ENCODE measurements at places on chromosomes 5 and 9.

- DNase-seq, result no peak
Observed at GRCh38 chr5:88887342-88887741, 4.4 kb upstream of the MEF2C start.

- DNase-seq, result no peak
Observed at GRCh38 chr9:33117306-33117705, 40.8 kb upstream of the SMU1 start.

DNA sequence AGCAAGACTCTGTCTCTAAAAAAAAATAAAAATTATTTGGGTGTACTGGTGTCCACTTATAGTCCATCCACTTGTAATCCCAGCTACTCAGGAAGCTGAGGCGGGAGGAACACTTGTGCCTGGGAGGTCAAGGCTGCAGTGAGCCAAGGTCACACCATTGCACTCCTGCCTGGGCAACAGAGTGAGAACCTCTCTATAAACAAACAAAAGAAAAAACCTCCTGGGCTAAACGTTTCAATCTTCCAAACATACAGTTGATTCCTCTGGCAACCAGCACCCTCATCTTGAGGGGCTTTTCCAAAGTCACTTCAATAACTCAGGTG lies 13.9 kb upstream of the CDK5RAP2 start:
- DNase-seq, result no peak

DNA sequence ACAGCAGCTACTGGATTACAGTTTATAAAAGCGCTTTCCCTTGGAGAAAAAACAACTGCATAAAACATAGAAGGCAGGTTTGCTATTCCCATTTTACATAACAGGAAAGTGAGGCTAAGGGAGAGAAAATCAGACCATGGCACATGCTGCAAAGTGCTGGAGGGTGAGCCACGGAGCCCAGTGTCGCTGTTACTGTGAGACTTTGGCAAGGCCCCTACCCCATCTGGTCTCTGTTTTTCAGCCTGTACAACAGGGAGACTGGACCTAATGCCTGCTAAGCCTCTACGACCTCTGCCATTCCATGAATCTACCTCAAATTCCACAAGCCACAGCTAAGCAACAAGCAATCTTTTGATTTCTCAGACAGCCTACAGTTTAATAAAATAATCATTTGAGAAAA lies 139.2 kb downstream of the GABBR2 start:
- DNase-seq, result no peak

GRCh38 chr9:75926385-75926784 lies 35.9 kb downstream of the PCSK5 start:
- no peak for DNase-seq

DNA sequence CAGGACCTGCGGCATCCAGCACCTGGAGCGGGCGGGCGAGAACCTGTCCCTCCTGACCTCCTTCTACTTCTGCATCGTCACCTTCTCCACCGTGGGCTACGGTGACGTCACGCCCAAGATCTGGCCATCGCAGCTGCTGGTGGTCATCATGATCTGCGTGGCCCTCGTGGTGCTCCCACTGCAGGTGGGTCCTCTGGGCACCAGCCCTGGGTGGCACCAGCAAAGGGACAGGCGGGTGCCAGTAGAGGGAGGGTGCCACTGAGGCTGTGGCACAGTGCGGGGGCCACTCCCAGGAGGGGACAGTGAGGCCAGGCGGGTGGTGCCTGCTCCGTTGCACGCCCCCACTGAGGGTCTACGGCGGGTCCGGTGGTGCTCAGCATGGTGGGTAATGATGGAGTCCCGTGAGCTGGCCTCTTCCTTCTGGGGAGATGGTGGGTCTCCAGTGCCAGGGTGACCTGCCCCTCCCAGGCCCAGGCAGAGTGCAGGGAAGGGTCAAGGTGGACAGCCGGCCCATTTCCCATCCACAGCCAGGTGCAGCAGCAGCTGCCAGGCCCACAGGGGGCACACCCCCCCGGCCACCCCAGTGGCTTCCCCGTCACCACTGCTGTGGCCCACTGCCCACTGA lies 57.8 kb downstream of the KCNT1 start:
- no peak for DNase-seq

DNA sequence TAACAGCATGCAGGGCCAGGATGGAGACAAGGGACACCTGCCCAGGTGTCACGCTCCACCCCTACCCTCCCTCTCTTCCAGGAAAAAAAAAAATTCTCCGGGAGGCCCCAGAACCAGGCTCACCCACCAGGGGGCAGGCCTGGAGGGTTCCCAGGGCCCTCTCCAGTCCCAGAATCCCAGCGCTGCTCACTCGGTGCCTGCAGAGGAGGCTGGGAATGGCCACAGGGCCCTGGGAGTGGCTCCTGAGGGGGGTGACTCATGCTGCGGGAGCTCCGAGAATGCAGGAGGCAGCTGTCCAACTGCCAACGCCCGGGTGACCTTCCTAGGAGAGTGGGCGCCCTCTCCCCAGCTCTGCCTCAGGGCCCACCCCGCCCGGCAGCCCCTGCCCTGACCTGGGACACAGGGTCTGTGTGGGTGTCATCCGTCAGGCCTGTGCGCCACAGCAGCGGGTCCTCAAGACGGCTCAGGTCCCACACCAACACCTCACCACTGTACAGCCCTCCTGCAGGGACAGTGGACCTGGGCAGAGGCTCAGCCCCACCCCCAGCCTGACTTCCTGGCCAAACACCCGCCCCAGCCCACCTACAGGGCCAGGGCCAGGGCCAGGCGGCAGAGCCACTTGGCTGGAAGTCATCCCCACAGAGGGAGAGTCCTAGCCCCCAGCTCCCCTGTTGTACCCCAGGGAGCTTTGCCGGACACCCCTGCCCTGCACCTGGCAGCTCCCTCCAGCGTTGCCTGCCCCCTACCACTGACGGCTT lies 21.2 kb downstream of the DYNC2I2 start:
- peak; percentile 85 for DNase-seq

- DNase-seq, result no peak
Observed at GRCh38 chr5:124457101-124457500, 289.3 kb downstream of the ZNF608 start.

DNA sequence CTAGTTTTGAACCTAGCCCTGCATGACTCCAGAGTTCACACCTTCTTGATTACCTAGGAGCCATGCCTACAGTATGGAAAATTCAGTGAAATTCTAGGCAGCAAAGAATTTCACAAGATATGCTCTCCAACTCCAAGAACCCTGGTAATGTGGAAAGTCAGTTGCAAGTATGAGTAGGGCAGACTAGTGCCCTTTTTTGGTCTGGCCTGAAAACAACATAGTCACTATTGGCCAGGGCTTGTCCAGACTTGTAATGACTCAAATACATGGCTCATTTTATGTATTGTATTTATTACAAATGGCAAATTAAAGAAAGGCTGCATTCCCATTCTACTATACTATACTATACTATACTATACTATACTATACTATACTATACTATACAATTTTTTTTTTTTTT lies 160.4 kb downstream of the ESM1 start:
- no peak for DNase-seq

DNA sequence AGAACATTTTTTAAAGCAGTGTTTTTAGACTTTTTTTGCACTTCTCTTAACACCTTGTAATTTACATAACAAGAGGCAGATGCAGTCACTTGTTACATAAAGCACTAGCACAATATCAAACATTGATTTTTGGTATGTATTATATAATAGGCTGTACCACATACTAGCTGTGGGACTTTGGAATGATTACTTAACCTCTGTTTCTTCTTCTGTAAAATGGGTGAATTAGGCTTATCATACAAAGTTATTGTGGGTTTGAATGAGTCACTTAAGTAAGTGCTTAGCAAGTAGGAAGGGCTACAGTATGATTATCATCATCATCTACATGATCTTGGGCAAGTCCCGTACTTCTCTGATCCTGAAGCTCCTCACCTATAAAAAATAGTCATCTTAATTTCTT lies 2.1 kb downstream of the FAM81B start:
- no peak for DNase-seq

DNA sequence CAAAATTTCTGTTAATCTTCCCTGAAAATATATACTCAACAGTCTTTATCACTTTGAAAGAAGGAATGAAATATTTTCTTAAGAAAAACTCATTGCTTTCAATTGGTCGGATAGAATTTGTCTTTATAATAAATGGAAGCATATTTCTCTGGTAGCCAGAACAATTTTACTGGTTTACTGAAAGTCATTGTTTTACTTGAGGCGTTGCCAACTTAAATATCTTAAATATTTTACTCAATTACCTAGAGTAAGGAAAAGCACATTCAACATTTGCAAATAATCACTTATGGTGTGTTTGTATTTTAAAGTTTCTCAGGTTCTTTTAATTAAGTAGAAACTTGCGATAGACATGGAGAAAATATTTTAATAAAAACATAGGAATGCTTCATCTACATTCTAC lies 1181.7 kb downstream of the EFNA5 start:
- no peak for DNase-seq

- no peak for DNase-seq
Observed at GRCh38 chr9:84285381-84285780, 55.2 kb downstream of the SLC28A3 start.

GRCh38 chr5:108581026-108581425 lies 166.7 kb upstream of the FER start:
- DNase-seq, result no peak

GRCh38 chr9:128124451-128124850 lies 3.1 kb downstream of the PTGES2 start:
- DNase-seq, result no peak

- DNase-seq, result no peak
Observed at GRCh38 chr9:31541721-31542281, 842.6 kb upstream of the ACO1 start.

- no peak for DNase-seq
Observed at GRCh38 chr5:103434057-103434456, 128.5 kb downstream of the NUDT12 start.

DNA sequence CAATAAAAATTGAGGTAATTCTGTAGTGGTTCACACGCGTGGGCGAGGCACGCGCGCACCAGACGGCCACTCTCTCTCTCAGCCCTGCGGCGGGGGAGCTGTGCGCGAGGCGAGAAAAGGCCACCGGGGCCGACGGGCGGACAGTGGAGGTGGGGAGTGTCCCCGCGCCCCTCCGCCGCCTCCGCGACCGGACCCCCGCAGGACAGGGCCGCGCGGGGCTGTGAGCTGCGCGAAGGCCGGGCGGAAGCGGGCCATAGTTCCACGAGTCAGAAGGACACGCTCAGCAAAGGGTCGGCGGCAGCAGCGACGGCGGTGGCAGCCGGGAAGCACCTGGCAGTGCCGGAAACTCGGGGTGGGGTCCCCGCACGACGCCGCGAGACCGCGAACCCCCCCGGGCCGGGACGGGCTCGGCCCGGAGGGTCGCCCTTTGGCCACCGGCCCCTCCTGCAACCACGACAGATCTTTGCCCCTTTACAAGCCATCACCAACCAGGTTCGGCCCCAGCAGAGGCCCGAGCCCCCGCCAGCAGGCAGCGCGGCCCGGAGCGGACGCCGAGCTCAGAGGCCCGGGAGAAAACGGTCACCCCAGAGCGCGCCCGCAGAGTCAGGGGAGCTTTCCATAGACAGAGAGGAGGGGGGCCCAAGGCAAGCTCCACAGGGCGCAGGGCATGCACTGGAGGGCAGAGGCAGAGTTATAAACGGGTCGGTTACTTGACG lies 60.9 kb downstream of the ZNF354C start:
- peak; percentile 24 for DNase-seq

GRCh38 chr5:73801686-73802085 lies 175.7 kb downstream of the ARHGEF28 start:
- DNase-seq, result no peak

DNA sequence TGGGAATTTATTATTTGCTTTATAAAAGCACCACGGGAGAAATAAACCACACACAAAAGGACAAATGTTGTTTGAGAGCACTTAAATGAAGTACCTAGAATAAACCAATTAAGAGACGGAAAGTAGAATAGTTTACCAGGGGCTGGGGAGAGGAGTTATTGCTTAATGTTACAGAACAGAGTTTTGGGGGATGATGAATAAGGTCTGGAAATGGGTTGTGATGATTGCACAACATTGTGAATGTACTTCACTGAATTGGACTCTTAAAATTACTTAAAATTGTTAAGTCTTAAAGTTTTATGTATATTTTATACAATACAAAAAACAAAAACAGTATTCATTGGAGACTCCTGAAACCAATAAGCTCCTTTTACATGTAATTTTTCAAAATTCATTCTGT lies 1.5 kb downstream of the ZBTB43 start:
- DNase-seq, result no peak

DNA sequence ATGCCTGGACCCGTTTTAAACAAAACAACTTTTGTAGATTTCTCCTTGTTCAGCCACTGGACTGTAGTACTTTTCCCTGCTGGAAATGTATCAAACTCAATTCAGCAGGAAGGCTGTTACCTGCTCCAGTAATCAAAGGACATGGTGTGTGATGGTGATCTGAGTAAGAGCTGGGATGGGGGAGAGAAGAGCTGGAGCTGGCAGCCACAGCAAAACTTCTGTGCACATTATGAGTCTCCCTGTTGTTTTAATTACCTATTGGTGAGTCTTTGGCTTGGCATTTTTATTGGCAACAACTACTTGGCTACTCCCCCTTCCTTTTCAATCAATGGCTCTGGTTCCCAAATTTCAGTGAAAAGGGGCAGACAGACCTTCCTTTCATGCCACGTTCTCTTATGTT lies 9.7 kb downstream of the NREP start:
- no peak for DNase-seq

DNA sequence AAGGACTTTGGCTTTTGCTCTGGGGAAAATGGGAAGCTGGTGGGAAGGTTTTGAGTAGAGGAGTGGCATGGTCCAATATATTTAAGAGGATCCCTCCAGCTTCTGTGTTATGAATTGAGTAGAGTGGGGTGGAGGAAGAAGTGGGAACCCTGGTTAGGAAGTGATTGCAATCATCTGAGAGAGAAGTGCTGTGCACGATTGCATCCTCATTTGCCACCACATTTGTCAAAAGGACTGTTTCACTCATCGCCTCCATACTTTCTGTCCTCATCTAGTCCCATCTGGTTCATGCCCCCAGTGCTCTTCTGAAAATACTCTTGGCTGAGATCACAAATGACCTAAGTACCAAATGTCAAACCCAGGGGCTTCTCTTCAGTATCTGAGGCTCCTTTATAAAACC lies 192.1 kb downstream of the RAB3C start:
- no peak for DNase-seq

- no peak for DNase-seq
Observed at GRCh38 chr9:136840140-136840876, 2.0 kb upstream of the AJM1 start.

DNA sequence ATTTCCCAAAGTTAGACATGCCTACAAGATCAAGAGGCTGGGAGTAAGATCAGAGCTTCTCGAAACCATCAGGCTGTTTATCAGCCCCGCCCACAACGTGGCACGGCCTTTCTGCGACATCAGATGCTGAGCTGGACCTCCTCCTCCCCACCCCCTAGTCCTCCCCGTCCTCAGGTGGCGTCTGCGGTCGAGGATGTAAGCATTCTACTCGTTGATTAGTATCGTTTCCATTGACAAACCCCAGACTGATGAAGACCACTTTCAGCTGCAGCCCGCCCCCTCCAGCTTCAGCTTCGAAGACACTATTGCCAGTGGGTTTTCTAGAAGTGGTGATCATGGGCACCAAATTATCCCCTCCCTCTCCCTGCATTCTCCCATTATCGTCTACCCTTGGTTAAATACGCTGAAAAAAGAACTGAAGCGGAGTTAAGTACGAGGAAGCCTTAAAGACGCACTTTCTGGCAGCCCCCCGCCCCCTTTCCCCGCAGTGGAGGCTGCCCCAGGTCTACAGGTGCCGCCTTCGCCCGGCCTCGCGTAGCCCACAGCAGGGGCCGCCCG lies 1.1 kb downstream of the PPIC start:
- no peak for DNase-seq

- DNase-seq, result no peak
Observed at GRCh38 chr9:127835991-127836516, 18.4 kb downstream of the ENG start.

- DNase-seq, result no peak
Observed at GRCh38 chr5:35679357-35679756, 61.7 kb downstream of the SPEF2 start.

Measured in D341Med (cell line).